Stimulated activated CD8-positive, alpha-beta memory T cell treated with anti-CD3 and anti-CD28 coated beads, Interleukin-12 subunit alpha, Interleukin-12 subunit beta, amount 100 ng/mL, for 4 hours (primary cell): ENCODE measurements at places on chromosomes 1 and 21.

DNA sequence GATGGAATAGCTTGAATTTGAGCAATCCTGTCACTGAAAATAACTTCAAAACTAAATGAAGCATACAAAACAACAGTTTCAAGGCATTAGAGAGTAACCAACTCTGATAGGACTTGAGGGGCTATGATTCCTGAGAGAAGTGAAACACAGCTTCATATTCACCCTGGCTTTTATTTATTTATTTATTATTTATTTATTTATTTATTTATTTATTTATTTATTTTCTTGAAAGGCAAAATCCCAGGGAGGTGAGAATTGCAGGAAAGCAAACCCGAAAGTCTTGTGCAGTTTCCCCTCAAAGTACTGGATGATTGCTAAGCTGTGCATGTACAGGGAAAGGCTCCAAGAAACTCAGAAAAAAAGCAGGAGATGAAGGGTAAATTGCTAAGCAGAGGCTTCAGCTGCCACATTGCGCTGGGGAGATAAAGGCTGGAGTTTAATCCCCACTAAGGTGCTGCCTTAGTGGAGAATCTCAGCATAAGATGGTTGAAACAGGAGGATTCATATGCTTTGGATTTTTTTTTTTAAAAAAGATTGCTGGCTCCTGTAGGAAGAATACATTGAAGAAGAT lies 72.9 kb upstream of the COL24A1 start:
- DNase-seq = no peak

GRCh38 chr1:94303005-94303404 lies 65.6 kb upstream of the ARHGAP29 start:
- no peak for DNase-seq

- DNase-seq = no peak
Observed at GRCh38 chr1:205616563-205617293, 15.1 kb downstream of the ELK4 start.

DNA sequence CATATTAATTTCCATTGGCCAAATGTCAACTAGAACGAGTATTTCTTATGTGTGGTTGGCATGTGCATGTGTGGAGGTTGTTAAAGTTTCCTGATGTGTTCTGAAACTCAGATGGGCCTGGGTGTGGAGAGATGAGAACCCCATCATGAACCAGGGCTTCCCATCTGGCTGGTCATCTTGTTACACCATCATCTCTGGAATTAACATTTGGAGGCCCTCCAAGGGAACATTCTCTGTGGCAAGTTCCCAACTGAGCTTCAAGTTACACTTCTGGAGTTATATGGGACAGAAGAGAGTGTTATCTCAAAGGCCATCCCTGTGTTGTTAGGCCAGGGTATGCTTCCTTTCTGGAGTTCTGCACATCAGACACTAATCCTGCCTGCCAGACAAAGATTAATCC lies 183.6 kb downstream of the TTLL7 start:
- DNase-seq = no peak

DNA sequence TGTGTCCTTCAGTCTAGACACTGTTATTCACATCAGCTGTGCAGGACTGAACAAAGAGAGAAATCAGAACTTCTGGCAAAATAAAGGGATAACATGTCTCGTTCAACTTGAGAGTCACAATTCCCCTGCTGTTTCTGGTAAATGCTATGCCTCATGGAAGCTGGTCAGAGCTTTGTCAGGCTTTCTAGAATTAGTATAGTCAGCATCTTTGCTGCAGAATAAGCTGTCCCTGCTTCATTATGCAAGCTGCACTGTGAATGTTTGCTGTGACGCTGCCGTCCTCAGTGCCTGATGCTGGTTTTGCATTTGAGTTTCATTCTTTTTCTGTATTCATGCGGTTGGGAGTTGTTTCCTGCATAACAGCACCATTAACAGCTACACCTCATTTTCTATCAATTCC lies 96.4 kb upstream of the KCNJ6 start:
- DNase-seq = no peak

- no peak for DNase-seq
Observed at GRCh38 chr1:109151146-109151990, 37.5 kb downstream of the ELAPOR1 start.

- no peak for DNase-seq
Observed at GRCh38 chr1:53341961-53342707, 14.3 kb upstream of the LRP8 start.

- DNase-seq = no peak
Observed at GRCh38 chr21:31710586-31710985, 21.3 kb downstream of the SCAF4 start.

DNA sequence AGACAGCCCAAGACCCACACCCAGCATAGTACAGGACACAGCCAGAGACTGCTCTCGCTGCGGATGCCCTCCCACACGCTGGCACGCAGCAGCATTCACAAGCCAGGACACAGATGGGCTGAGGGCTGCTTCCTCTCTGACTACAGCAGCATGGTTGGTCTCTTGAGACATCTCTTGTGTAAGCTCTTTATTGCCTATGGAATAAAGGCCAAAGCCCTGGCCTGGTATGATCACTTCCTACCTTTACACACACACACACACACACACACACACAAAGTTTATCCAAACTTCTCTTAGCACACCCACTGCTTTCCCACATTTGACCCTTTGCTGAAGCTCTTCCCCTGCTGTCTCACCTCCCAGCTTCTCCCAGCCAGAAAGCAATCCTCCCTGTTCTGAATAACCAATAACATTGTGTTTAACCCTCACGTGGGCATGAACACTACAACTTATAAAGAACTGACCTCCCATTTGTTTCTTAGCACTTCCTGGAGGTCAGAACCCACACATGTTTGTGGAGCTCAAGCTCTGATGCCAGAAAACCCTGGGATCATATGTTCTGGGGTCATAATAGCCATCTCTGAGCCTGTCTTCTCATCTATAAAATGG lies 1.2 kb upstream of the LUZP1 start:
- DNase-seq = no peak

- no peak for DNase-seq
Observed at GRCh38 chr21:35017256-35017655, 31.8 kb downstream of the RUNX1 start.

- DNase-seq = no peak
Observed at GRCh38 chr1:20500716-20501115, 7.2 kb downstream of the MUL1 start.

DNA sequence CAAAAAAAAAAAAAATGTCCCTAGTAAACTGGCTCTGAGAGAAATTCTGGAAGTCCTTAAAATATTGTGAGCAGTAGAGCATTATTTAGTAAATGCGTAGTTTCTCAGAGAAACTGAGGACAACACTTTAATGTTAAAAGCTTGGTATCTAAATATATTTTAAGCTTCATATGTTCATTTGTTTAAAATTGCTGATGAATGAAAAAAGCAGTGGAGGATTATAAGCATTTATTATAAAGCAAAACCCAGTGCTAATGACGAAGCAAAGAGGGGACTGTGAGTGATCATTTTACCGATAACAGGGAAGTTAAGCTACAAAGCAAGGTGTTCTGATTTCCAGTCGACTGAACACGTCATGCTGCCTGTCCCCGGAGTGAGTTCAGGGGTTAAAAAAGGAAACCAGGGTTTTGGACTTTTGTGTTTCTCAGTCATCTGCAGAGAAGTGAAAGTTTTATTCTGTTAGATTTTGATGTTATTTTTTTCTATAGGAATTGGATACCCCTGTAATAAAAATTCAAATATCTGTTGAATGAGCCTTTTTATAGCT lies 64.5 kb upstream of the SCCPDH start:
- DNase-seq = no peak

DNA sequence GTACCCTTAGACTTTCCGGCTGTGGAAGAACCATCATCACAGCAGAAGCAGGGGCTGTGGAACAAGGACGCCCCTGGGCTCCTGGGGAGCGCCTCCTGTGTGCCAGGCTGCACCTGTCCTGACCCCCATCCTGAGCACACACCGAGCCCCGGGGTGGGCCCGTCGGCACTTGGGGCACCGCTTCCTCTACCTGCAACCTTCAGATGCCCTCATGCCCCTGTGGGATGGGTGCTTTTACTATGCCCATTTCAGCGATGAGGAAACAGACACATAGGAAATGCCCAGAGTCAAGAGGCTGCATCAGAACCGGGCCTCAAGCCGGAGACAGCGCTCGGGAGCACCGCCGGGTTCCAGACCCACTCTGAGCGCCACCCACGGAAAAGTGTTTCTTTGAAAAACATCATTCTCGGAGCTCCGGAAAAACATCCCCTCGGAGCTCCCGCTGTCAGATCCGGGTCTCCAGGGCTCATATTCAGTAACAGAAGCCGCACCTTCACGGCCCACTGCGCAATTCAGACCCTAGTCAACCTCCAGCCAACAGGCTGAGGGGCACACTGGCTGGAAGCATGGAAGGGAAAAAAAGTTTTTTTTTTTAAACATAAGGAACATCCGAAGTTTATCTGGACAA lies 8.0 kb downstream of the TPRG1L start:
- DNase-seq = no peak

GRCh38 chr1:64100791-64101190 lies 102.6 kb upstream of the UBE2U start:
- DNase-seq = no peak

- DNase-seq = no peak
Observed at GRCh38 chr1:4020449-4020848, 120.4 kb upstream of the C1orf174 start.

- DNase-seq = no peak
Observed at GRCh38 chr1:197222025-197222685, 45.9 kb upstream of the CRB1 start.

DNA sequence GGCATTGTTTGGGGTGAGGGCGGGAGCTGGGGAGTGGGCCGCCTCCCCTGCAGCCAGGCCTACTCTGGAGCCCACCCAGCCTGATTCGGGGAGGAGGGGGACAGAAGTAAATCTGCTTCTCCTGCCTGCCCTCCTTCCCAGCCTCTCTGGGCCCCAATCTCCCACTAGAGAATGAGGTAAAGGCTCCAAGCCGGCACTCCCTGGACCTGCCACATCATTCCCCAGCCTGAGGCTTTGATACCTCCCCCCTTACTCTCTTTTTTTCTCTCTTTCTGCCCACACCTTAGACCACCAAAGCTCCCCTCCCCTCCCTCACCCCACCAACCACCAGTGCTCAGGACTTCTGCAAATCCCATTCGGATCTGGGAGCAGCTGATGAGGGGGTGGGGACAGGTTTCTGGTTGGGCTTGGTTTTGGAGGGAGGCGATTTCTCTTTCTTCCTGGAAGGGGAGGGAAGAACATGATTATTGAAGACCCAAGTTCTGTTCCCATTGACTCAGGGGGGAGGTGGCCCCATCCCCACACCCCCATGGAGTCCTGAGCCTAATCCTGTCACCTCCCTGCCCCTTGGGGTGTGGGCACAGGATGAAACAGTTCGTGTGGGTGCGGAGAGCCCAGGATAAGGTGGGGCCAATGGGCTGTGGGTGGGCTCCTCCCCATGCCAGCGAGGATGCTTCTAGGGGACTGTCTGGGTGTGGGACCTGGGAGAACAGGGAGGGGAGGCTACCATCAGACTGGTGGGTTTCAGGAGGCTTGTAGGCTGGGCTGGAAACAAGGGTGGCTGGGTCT lies 1.3 kb downstream of the MAP7D1 start:
- DNase-seq = no peak

- DNase-seq = no peak
Observed at GRCh38 chr1:18828224-18828623, 31.2 kb downstream of the TAS1R2 start.

DNA sequence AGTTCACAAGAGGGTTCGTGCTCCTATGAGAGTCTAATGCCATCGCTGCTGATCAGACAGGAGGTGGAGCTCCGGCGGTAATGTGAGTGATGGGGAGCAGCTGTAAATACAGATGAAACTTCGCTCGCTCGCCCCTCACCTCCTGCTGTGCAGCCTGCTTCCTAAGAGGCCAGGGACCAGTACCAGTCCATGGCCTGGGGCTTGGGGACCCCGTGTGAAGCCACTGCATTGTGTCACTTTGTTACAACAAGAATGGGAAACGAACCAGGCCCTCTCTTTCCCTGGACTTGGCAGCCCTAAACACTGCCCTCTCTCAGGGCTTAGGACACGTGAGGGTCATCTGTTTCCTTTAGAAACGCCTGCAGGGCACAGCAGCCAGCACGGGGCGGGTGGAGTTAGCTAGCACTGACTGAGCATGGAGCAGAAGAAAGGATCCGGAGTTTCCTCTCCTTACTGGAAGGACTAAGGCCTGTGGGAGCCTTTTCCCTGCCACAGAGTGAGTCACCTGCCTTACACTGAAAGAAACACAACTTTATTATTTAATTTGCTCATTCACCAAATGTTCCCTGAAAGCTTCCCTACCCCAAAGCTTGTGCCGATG lies 185.2 kb upstream of the TMEM51 start:
- no peak for DNase-seq

GRCh38 chr1:19639999-19640362 lies 4.1 kb upstream of the NBL1 start:
- DNase-seq = no peak
